ENCODE measurements at places on chromosomes 11 and 22.

DNA sequence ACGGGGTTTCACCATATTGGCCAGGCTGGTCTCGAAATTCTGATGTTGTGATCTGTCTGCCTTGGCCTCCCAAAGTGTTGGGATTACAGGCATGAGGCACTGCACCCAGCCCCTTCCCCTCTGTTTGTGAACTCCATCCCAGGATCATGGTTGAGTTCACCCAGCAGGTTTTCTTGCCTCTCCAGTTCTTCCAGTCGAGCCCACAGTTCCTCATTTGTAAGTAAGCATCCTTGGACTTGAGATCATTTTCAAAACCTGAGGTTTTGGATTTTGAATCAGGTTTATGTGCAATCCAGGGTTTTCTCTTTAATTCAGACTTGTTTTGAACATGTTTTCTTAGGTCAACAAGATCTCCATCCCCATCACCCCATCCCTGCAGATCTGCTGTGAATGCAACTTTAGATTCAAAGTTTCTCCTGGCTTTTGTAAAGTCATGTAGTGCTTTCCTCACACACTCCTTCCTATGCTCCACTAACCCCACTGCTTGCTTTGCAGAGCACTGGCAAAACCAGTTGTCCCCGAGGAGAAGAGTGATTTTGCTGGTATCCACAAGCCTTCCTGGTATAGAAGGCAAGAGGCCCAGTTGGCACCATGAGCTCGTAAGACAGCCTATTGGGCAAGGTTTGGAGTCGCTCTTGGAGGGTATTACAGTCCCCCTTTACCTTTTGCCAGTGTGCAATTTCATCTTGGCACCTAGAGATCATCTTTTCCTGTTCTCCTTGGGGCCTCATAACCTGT, 14.7 kb upstream of the VPREB1 start:
- no peak for DNase-seq

- DNase-seq: no peak
Measured at GRCh38 chr11:96235751-96236150, 107.2 kb downstream of the MAML2 start.

- no peak for DNase-seq
Measured at GRCh38 chr11:107271425-107271824, 186.2 kb downstream of the CWF19L2 start.

DNA sequence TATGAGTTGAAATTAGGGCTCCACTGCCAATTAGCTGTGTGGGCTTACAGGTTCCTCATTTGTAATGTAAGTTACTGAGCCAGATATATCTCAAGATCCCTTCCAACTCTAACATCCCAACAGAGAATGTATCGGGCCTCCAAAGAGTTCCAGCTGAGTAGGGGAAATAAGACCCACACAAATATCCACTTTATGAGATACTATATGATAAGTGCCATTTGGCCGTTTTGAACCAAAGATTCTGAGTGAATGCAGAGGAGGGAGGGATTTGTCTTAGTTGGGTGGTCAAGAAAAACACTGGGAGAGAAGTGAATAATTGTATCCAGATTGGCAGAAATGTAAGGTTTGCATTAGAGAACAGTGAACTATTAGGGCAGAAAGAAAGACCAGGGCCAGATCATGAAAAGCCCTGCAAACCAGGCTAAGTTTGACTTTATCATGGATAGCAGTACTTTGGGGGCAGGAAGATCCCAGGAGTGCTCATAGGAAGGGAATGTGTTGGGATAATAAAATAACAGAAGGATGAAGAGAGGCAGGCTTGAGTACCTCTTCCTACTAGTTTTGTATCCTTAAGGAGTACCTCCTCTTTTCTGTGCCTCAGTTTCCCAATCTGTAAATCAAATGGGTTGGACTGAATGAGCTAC, 63.9 kb downstream of the RPL27A start:
- DNase-seq: no peak

- no peak for DNase-seq
Measured at GRCh38 chr11:10770626-10771254, 19.7 kb downstream of the CTR9 start.

GRCh38 chr22:41682033-41682807, 6.4 kb downstream of the SNU13 start:
- DNase-seq: peak; percentile 88

DNA sequence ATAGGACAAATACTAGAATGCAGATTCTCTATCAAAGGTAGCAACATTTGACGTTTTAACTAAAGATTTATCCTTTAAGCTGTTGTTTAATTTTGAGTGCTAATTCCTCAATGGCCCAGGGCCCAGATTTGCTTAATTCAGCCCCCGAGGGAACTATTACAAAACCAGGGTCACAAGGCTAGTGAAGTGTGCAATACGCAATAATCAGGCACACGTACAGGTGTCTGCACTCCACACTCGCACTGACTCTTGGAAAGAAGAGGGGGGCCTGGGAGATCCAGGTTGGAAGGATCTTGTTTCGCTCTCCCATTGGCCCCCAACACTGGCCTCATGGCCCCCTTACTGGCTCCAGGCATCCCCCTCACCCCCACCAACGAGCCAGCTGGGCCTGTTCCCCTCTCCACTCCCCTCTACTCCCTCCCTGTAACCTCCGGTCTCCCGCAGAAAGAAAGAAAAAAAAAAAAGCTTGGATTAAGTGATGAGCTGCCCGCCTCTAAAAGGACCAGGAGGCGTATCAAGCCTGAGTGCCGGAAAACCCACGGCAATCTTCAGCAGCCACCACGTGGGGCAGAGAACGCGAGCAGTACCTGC, 2.2 kb upstream of the KIRREL3 start:
- DNase-seq: no peak

DNA sequence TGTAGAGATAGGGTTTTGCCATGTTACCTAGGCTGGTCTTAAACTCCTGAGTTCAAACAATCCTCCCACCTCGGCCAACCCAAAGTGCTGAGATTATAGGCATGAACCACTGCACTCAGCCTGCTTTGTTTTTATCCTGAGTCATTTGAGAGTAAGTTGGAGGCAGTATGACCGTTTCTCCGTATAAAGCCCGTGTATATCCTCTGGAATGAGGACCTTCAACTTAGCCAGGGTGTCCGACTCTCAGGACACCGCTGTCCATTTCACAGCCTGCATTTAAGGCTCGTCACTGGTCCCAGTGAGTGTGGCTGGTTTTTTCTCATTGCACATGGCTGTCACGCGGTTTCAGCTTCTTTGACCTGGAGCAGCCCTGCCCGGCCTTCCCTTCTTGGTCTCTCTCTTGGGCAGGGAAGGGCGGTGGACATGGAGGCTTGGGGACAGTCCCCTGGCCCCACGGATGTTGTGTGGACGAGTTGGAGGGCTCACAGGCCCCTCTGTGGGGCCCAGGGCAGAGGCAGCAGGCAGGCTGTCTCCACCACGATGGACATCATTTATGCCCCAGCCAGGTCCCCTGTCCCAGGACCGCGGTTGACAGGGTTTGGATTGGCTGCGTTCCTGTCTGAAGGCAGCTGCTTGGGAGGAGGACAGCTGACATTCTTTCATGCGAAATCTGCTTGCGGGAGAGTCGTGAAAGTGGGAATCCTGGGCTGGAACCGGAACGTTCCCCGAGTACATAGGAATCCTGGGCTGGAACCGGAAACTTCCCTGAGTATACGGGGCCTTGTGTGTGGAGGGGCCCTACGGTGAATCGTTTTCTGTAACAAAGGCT, 93.3 kb downstream of the KCNQ1 start:
- no peak for DNase-seq

DNA sequence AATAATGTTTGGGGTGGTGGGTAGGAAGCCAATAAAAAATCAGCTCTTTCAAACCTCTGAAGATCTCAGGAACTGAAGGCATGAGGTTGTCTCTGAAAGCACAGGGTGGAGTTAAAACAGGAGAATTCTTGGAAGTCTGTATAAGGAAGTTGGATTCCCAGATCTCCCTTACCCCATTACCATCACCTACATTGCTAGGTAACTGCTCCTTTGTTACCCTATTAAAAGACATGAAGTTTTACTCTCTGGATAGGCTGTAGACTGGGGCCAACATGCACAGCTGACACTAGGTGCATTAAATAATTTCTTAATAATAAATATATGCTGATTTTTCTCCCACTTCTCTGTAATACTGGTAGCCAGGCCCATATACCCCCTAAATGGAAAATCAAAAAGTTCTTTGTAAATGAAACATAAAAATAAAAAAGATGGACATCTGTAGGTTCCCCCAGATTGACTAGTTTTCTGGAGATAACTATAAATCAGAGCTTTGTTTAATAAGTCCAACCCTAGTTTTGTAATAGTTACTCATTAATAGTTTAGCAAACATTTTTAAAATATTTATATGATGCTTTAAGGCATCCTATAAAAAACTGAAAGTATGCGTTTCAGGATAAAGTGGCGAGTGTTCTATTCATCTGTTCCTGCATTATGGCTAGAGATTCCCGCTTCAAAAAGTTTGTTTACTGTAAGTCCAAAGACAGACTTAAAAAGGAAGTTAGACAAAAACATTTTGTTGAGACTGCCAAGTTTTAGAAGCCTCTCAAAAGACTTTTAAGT, 63.8 kb downstream of the KIF18A start:
- DNase-seq: no peak

DNA sequence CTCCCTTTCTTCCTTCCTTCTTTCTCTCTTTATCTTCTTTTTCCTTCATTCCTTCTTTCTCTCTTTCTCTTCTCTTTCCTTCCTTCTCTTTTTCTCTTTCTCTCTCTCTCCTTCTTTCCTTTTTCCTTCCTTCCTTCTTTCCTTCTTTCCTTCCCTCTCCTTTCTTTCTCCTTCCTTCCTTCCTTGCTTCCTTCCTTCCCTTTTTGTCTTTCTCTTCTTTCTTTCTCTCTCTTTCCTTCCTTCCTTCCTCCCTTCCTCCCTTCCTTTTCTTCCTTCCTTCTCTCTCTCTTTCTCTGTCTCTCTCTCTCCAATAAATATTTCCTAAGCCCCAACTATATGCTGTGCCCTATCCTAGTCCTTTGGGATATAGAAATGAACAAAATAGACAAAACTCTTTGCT, 60.5 kb downstream of the CACNG2 start:
- no peak for DNase-seq

- DNase-seq: no peak
Measured at GRCh38 chr11:75279273-75279672, 38.7 kb downstream of the TPBGL start.

DNA sequence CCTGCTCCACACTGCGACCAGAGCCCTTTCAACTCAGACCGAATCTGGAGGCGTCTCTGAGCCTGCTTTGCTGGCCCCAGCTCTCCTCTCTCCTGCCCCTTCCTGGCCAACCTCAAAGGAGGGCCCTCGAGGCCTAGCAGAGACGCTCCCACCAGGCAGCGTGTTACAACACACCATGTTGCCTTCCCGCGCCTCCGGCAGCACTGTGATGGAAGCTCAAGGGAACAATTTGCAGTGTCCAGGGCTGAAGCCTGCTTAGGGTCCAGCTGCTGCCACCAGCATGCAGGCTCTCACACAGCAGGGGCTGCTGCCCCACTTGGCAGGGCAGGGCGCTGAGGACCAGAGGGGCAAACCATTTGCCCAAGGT, 18.4 kb downstream of the LINC01488 start:
- DNase-seq: no peak

DNA sequence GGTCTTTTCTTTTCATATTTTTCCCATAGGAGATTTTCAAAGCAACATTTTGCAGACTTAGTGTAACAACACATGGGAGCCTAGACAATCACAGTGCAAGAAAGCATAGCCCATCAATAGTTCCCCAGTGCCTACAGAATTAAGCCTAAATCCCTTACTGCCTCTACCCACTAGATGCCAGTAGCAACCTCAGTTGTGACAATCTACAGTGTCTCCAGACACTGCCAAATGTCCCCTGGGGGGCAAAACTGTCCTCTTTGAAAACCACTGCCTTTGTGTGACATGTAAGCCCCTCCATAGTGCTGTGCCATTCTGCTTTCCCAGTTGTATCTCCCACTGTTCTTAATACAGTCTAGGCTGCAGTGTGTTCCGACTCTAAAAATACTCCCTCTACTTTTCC, 1329.0 kb downstream of the LRRC4C start:
- DNase-seq: no peak

DNA sequence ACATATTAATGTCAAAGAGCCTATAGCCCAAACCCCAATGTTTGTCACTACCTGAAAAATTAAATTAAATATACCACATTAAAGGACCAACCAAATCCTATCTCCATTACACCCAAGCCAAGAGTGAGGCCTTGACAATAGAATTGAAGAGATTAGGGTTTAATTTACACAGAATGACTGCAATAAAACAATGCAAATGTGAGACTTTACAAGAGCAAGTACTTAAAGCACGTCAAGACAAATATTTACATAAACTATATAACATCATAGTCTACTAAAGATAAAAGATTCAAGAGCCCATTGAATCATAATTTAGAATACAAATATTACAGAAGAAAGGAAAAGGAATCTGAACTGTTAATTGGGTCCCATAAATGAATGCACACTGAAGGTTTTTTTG, 85.6 kb downstream of the CADM1 start:
- DNase-seq: no peak

GRCh38 chr11:43223026-43223425, 88.8 kb upstream of the API5 start:
- DNase-seq: no peak

DNA sequence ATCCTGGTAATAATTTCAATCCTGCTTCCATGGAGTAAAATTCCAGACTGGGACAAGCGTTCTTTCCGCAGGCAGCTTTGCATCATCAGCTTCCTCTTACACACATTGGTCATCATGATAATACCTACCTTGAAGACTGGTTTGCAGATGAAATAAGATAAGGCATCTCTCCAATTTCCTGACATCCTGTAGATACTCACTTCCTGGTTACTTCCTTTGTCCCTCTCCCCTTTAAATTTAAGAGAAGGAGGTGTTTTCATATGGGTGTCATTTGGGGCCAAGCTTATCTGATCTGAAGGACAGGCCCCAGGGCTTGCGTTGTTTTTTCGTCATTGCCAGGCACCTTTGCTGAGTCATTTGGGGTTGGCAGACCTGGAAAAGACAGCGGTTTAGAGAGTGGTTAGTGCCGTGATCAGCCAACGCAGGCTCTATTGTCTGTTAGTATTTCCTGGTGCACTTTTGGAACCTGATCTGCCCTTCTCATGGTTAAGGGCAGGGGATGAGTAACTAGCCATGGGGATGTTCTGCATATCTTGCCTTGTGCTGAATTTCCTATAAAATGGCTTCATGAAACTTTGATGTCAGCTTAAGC, 24.1 kb downstream of the GRAMD1B start:
- DNase-seq: peak; percentile 60

DNA sequence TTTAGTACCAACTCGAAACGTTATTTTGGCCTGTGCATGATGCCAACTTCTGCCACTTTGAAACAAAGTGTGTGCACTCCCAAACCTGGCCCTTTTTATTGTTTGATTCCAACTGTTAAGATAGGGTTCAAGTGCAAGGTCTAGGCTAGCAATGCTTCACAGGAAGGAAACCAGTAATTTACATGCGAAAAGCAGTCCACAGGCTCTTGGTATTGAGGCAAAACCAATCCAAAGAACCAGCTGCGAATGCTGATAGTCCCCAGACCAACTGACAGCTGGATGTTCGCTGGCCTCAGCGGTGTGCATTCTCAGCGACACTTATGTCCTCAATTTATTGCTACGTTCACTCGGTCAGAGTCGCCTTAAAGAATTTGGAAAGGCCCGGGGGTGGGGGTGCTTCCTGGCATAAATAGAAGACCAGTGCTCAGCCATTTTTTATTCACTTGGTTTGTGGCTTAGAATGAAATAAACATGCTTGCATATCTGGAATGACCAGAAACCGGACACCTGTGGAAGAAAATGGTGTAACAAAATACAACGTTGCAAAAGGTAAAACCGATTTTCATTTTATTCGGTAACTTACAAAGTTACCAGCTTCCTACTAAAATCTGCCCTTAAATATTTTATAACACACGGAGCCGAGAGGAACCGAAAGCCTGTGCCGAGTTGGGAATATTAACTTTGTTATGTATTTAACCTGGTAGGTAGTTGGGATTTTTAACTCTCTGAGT, 1.6 kb downstream of the CPT1A start:
- DNase-seq: no peak
